Activated CD4-positive, alpha-beta memory T cell treated with anti-CD3 and anti-CD28 coated beads, Interleukin-2, amount 10 ng/mL, durations not matched to agents 7 days and 5 days (primary cell): ENCODE measurements at places on chromosomes 2 and 18.

DNA sequence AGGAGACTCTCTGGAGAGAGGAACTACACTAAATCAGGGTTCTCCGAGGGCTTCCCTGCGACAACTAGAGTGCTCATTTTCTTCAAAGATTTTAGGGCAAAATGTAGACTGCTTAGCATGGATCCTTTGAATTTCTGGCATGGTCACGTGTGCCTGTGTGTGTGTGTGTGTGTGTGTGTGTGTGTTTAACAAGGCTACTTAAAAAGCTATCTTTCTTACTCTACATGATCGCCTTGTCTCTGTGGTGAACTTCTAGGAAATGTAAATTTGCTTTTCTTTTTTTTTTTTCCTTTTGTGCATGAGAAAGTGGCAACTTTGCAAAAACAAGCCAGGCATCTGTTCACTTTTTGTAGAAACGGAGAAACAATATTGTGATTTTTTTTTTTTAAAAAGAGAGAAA is 43.9 kb downstream of the SOX11 start:
- no peak for DNase-seq

DNA sequence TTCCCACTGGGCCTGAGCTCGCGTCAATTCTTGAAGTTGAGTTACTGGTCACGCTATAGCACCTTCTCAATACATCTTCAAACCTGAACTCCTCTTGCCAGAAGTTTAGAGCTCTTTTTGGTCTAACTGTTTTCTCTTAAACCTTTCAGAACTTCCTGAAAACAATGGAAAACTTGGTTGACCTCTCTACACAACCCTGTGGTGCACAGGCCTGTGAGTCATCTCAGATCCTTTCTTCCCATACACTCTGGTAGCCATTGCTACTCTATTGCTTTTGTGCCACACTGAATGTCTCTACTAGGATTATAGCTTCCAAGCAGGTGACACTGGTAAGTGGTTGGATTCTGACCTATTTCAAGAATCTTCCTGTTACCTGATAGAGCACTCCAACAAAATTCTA is 321.5 kb upstream of the FSIP2 start:
- DNase-seq: no peak

DNA sequence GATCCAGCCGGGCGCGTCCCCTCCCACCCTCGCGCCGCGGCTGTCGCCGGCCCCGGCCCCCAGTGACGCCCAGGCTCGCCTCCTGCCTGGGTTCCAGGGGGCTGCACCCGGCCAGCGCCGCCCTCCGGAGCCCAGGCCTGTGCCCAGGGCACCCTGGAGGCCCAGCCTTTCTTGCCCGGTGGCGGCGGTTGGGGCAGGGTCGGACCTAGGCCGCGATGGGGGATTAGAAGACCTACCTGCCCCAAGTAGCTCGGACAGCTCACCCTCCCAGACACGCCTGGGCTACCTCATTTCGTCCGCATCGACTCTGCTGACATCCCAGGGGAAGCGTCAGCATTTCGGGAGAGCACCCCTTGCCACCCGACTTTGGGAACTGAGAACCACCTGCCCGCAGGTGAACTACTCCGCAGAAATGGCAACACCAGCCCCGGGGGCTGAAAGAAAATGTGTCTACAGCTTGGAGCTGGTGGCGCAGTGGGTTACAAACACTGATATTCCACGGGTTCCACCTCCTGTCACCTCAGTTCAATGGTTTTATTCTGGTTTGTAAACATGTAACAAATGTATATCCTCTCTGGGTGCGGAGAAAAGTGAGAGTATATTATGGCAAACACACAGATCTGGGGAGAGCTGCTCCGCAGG is 834 bp upstream of the ARL4C start:
- no peak for DNase-seq

DNA sequence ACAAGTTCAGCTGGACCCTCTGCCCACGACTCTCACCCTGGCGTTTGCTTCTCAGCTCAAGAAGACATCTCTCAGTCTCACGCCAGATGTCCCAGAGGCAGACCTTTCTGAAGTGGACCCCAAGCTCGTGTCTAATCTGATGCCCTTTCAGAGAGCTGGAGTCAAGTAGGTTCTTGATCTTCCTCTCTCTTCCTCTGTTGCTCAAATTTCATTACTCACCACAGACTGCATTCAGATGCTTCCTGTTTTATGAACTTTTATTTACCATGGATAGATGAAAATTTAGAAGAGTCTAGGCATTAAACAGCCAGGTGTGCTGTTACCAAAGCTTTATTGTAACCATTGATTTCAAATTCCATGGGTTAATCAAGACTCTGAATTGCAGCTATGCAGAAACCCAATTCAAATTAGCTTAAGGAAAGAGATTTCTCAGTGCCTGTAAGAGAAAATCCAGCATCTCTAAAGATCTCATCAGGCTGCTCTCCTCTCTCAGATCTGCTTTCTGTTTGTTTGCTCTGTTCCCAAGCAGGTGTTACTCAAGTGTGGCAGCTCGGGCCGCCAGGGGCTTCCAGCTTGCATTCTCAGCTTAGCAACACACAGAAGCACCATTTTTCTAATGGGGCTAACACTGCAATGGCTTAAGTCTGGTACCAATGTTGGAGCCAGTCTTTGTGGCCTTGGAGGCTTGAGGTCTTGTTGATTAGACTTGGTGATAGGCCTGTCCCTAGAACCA is 16.5 kb downstream of the SMARCAL1 start:
- DNase-seq: no peak

DNA sequence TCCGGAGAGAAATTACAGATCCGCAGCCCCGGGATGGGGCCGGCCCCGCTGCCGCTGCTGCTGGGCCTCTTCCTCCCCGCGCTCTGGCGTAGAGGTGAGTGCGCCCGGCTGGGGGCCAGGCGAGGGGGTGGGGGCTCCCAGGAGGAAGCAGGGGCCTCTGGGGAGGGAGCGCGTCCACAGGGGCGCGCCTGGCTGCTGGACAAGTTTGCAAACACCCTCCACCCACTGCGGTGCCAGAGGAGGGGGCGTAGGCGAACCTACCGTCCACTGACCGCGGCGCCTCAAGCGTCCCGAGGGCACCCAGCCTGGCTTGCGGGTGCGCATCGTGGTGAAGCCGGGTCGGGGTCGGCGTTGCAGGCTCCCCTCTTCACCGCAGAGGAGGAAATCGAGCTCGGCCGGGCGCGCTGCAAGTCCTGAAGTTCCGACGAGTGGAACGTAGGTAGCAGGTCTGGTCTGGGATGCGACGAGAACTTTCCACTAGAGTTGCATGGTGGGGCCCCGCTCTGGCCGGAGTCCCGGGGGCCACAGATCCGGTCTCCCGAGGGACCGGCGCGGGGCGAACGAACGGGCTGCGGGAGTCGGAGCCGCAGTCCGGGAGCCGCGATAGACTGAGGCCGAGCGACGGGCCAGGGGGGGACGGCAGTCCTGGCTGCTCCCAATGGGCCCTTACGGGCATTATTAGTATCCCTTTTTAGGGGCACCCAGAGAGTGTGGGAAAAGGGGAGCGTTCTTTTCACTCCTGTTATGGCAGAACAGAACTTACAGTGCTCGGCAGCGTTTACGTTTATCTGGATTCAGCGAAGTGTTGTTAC is 502 bp downstream of the MERTK start:
- peak; percentile 23 for DNase-seq
